ENCODE measurements at places on chromosomes 6 and 20.

DNA sequence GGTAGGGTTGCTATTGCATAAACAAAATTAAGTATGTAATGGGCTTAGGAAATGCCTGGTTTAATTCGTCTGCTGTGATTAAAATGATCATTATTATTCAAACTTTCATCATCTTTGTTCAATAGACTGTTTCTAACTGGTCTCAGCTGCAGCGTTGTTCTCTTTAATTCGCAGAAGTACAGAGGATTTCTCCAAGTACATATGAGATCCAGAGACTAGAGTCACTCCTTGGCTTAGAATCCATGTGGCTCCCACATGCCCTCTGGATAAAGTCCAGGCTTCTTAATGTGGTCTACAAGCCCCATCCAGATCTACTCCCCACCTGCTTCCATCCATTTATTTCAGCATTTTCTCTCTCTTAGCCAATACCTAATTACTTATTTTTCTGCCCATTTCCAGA is 1.1 kb upstream of the ZBTB24 start:
- DNase-seq, result no peak

- no peak for DNase-seq
These were observed 94.4 kb upstream of the BMP2 start for GRCh38 chr20:6673071-6673470.

DNA sequence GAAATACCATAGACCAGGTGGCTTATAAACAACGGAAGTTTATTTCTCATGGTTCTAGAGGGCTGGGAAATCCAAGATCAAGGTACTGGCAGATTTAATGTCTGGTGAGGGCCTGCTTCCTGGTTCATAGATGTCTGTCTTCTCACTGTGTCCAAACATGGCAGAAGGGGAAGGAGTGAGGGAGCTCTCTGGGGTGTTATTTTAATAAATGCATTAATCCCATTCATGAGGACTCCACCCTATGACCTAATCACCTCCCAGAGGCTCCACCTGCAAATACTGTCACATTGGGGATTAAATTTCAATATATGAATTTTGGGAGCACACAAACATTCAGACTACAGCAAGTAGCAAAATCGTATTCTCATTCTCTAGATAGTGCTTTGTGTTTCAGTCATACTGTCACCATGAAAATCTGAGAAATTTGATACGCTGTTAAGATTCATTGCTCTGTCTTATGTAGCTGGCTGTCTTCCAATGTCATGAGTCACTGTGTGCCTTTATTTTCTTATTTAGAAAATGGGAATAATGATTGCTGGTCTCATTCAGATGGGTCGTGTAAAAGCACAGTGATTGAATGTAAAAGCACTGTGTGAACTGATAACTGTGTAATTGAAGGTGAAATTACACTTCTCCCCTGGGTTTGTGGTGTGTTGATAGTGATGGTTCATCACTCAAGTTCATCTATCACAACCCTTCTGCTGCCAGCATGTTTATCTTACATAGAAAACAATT is 8.9 kb upstream of the ERVFRD-1 start:
- no peak for DNase-seq

GRCh38 chr6:98678481-98678880 is 155.9 kb upstream of the POU3F2 start:
- no peak for DNase-seq

DNA sequence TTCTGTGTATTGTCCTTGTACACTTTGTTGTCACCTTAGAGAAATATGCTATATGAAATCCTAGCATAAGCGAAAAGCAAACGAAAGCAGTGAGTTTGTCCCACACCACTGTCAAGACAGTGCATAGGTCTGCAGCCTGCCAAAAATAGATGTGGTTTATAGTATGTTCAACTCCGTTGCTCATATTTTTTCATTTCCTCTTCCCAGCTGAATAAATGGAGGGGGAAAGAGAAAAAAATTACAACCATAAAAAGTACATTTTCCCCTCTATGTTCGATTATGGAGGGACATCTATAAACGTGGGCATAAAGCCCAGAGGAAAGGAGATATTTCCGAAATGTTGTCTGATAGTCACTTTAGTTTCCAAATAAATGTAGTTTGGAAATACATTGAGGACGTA is 25.8 kb downstream of the PRL start:
- DNase-seq, result no peak

Measured in CD4-positive, alpha-beta T cell treated with Interleukin-1 beta for 1 hour (primary cell).